ENCODE measurements at places on chromosomes 2 and 18.

- DNase-seq, result no peak
Measured at GRCh38 chr2:38600242-38600891, 2.4 kb downstream of the HNRNPLL start.

DNA sequence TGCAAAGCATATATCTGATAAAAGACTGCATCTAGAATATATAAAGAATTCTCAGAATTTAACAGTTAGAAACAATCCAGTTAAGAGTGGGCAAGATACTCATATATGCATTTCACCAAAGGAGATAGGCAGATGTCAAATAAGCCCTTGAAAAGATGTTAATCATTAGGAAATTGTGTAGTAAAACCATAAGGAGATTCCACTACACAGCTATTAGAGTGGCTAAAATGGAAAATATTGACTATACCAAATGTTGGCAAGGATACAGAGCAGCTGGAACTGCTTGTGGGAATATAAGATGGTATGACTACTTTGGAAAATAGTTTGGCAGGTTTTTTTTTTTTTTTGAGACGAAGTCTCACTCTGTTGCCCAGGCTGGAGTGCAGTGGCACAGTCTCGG lies 59.5 kb downstream of the CAB39 start:
- DNase-seq, result no peak

DNA sequence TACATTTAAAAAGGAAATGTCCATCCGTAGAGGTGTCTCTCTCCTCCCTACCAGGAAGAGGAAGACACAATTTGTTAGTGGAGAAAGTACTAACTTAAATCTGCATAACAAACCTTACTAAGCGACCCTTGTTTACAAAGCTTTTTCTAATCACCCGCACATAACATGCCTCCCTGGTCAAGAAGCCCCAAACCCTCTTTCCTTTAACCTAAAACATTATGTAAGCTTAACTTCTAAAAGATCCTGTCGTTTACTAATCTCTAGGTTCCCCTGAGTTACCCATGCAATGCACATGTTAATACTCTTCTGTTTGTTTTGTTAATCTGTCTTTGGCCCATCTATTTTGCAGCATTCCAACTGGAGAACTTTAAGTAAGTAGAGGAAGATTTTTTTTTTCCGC lies 630.3 kb upstream of the NRXN1 start:
- no peak for DNase-seq

GRCh38 chr2:8551622-8552074 lies 130.2 kb upstream of the ID2 start:
- no peak for DNase-seq

GRCh38 chr2:120472891-120473309 lies 127.0 kb downstream of the INHBB start:
- no peak for DNase-seq
